Uterine smooth muscle cell (primary cell): ENCODE measurements at places on chromosomes 5 and 9. TPM values are rescaled to one million over a fixed set of nuclear protein-coding genes. Genes with fewer than 3 reads are reported as not detected.

Gene ORM1
- total RNA-seq, result not detected in 2 replicates

Gene SHOC1
- total RNA-seq, result under 0.01 TPM in 1 of 2 replicates, not detected in the other

Gene ZDHHC21
- 12.4 and 14.5 TPM in 2 replicates for total RNA-seq

Gene FBP2
- total RNA-seq, result not detected in 2 replicates

Gene ZFP37
- 2.5 and 3.1 TPM in 2 replicates for total RNA-seq

Gene PDGFRB
- total RNA-seq, result 94.2 and 160 TPM in 2 replicates

Gene SLC46A2
- total RNA-seq, result not detected in 2 replicates

Gene GLE1
- 31.9 and 42.6 TPM in 2 replicates for total RNA-seq

Gene LCN15
- total RNA-seq, result not detected in 2 replicates

Gene GPBP1
- total RNA-seq, result 78.4 and 80.3 TPM in 2 replicates

Gene TMC1
- total RNA-seq, result 0.62 and 2.1 TPM in 2 replicates

Gene C6
- total RNA-seq, result under 0.01 and 0.11 TPM in 2 replicates

Gene ESM1
- total RNA-seq, result 84.6 and 212 TPM in 2 replicates

Gene LEAP2
- total RNA-seq, result 0.11 and 0.12 TPM in 2 replicates

Gene CDKN2A
- total RNA-seq, result 8.5 and 8.9 TPM in 2 replicates

Gene C9orf153
- total RNA-seq, result 0.25 TPM in 1 of 2 replicates, not detected in the other

Gene BSPRY
- not detected in 2 replicates for total RNA-seq

Gene TJP2
- total RNA-seq, result 24.1 and 51.1 TPM in 2 replicates

Gene IL17B
- total RNA-seq, result 0.22 TPM in 1 of 2 replicates, not detected in the other

Gene MYORG
- 0.66 and 1.2 TPM in 2 replicates for total RNA-seq

Gene INSL4
- total RNA-seq, result not detected in 2 replicates

Gene QRFP
- not detected in 2 replicates for total RNA-seq

Gene NFIL3
- 15.7 and 25.2 TPM in 2 replicates for total RNA-seq
